ENCODE measurements at places on chromosomes 11 and 22.

DNA sequence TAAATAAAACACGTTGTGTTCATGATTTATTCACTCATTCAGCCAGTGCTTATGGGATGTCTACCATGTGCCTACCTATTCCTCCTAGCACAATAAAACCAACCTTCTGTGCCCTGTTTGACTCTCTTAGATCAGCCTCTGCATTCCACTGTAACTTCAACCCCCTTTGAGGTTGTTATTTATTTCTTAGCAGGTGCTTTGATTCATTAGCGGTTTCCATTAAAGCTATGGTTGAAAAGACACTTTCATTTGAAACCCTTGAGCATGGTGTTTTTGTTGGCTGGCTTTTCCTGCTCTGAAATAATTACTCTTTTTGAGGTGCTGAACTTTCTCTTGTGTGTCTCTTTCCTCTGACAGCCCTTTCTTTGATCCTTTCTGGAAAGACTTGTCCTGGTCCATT is 570.6 kb upstream of the LARGE1 start:
- DNase-seq: no peak

DNA sequence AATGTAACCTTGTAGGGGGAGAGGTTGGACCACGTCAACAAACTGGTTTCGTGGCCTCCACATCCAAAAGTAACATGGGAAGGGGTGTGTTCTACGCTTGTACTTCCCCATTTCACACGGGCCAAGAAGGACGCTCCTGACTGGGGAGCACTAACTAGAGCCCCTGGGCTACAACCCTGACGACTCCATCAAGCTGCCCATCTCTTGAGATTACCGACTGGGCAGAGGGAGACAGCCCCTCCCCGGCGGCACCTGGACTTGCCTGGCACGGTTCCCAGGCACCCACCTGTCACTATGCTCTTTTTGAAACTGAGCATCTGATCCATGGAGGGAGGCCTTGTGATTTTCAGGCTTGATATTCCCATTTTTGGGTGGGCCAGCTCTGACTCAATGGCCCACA is 68.5 kb downstream of the SHANK2 start:
- no peak for DNase-seq

DNA sequence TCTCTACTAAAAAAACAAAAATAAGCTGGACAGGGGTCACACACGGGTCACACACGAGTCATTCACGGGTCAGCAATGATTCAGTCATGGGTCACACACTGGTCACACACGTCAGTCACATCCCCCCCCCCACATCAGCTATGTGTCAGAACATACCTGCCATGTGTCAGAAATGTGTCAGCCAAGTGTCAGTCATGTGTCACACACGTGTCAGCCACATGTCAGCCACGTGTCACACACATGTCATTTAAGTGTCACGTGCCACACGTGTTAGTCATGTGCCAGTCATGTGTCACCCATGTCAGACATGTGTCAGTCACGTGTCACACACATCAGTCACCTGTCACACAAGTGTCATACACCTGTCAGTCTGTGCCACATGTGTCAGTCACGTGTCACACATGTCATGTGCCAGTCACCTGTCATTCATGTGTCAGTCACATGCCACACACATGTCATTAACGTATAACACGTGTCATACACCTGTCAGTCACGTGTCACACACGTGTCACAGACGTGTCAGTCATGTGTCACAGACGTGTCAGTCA is 28.7 kb upstream of the MMP20 start:
- DNase-seq: no peak

GRCh38 chr22:43129426-43130425 is 13.5 kb downstream of the MCAT start:
- DNase-seq: no peak

DNA sequence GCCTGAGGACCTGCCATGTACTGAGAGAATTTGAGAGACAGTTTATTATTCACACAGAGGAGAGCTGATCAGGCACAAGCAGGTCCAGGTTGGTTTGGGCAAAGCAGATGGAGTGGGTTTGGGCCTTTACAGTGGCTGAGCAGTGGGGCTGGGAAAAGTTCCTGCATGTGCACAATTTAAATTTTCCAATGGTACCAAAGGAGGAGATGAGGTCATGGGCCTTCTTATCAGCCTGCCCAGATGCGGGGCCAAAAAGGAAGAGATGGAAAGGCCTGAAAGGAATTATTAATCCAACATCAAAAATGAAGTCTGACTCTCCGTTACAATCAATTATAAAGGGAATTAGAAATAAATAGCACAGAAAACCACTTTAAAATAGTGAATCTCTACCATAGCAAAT is 367.6 kb downstream of the TMEM135 start:
- no peak for DNase-seq

GRCh38 chr11:12543596-12544415 is 130.4 kb upstream of the TEAD1 start:
- DNase-seq: peak; percentile 44

DNA sequence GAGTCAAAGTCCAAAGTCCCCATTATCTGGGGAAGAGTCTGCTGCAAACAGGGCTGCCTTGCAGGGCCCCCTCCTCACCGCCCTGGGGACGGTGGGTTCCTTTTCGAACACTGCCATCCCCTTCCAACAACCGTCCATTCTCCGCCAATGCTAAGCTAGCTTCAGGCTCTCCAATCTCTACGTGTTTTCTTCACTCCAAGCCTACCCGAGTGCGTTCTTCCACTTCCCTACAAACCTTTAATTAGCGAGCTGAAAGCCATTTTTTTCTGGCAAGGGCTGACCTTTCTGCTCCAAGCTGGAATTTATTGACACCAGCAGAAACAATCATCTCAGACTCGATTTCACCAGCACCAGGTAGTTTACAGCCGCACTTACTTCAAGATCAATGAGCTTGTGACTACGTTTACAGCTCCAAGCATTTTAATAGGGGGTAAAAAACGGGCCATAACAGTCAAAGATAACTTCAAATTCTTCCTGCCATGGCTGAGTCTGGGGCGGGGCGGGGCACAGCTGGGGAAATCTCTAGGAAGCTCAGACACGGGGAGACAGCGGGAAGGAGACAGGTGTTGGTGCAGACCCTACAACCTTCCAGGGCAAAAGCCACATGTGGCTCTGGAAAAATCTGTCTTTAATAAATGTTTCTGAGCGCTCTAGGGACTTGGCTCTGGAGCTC is 82.2 kb downstream of the PHF21B start:
- DNase-seq: no peak

DNA sequence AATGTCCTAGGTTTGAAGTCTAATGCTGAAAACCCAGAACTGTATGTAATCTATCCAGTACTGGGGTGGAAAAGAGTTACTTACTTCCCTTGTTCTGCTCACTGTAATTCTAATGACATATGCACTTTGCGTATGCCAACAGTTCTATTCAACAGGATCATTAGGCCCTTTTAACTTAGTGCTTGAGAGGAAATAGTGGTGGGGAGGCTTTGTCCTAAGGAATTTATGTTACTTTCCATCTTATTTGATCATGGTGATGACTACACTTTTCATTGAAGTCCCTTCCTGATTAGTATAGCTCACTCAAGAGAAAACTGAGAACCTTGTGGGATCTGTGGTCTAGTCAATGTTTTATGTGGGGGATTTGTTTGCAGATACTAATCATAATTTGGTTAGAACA is 348.2 kb downstream of the GUCY1A2 start:
- DNase-seq: no peak

GRCh38 chr11:10485646-10486045 is 30.6 kb downstream of the AMPD3 start:
- no peak for DNase-seq

DNA sequence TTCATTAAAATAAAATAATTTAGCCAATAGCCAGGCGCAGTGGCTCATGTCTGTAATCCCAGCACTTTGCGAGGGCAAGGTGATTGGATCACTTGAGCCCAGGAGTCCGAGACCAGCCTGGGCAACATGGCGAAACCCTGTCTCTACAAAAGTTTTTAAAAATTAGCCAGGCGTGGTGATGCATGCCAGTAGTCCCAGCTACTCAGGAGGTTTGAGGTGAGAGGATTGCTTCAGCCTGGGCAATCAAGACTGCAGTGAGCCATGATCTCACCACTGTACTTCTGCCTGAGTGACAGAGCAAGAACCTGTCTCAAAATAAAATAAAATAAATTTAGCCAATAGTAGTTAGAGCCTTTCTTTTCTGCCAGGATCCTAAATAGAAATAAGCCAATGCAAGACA is 12.2 kb downstream of the HPS5 start:
- no peak for DNase-seq

- DNase-seq: no peak
These were observed 5.8 kb downstream of the SSH3 start for GRCh38 chr11:67309166-67309565.

DNA sequence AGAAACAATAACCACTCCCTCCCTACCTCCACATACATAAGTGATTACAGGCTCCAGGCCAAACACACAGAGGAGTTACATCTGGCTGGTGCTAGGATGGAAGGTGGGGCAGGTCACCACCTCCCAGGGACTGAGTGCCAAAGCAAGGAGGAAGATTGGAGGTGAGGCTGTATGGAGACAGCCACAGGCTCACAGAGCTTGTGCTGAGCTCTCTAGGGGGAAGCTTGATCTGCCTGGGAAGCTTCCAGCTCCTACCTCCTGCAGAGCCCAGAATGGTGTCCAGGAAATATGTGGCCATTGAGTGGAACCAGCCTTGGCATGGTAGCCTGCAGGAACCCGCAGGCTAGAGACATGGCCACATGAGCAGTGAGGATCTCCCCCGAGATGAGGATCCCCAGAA is 3.6 kb upstream of the MED15 start:
- DNase-seq: peak; percentile 83

- no peak for DNase-seq
These were observed 78.5 kb downstream of the BUD13 start for GRCh38 chr11:116694349-116694725.

GRCh38 chr11:108871152-108871551 is 206.3 kb downstream of the DDX10 start:
- peak; percentile 31 for DNase-seq

DNA sequence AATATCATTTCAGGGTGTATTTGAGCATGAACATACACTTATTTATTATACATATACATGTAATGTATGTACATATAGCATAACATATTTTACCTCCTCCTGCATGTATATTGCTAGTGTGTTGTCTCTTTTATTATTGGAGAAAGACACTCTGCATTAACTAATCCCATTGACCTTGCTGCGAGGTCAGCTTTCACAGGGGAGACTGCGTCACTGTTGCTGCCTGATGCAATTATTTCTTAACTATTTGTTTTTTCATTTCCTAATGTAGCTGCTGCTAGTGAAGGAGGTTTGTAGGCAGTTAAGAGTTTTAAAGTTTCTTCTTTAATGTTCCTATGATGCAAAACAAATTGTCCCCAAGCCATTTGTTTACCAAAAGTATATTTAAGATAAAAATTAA is 185.4 kb upstream of the CNTN5 start:
- DNase-seq: no peak

DNA sequence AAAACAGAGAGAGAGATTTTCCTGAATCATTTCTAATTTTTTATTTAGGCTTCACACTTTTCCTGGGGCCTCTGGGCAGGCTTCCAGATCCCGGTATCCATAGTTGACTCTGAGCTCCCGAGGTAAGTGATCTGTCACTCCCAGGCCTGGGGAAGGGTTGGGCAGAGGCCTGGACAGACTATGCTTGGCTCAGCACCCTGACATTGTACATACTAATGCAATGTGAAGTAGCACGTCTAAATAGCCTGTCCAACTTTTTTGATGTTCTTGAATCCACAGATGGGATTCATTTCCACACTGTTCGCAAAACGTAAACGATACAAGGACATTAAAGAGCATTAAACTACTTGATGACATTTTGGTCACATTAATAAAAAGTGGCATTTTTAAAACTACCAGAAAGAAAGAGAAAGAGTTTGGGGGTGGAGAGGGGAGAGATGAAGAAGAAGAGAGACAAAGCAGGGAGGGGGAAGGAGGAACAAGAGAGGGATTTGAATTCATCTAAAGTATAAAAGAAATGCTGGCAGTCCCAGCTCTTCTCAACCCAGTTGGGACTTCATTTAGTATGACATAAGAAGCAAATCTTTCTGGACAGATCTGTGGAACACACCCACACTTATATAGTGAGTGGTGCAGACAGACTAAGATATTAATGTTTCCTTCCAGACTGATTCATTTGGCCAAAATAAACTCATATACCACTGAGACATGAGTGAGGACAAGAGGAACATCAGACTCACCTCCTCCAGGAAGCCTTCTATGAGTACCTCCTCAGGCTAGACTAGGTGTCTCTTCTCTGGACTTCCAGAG is 514.2 kb downstream of the SOX6 start:
- DNase-seq: no peak

GRCh38 chr11:3836903-3837302 is 3.9 kb downstream of the RHOG start:
- DNase-seq: no peak

DNA sequence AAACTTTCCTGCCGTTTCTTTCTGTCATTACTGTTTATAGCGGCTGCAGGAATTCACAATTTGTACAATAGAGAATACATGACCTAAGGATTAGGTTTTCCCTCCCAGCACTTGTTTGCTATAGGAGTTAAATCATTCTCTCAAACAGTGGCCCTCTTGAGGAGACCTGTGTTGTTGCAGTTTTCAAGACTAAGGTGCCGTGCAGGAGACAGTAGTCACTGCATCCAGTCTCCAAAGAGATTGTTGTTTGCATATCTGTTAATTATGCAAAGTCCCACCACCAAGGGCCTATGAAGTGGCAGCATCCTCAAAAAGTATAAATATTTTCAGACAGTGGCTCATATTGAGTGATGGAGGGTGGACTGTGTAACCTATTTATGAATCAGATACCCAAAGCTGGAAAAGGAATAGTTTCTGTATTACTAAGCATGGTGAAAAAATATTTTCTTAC is 2.3 kb downstream of the PRSS23 start:
- peak; percentile 58 for DNase-seq

DNA sequence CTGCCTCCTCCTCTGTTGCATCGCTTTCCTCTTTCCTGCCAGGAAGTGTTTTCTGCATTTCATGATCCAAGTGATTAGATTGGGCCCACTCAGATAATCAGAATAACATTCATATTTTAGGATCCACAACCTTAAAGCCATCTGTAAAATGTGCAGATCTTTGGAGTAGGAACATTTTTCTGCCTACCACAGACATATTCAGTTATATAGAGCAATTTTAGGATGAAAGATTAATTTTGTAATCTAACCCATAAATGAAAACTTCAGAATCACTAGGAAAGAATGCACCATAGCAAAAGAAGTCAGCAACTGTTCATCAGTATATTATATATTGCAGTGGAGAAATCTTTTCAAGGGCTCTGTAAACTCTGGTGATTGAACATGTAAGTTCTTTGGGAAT is 659.9 kb upstream of the LUZP2 start:
- DNase-seq: no peak

DNA sequence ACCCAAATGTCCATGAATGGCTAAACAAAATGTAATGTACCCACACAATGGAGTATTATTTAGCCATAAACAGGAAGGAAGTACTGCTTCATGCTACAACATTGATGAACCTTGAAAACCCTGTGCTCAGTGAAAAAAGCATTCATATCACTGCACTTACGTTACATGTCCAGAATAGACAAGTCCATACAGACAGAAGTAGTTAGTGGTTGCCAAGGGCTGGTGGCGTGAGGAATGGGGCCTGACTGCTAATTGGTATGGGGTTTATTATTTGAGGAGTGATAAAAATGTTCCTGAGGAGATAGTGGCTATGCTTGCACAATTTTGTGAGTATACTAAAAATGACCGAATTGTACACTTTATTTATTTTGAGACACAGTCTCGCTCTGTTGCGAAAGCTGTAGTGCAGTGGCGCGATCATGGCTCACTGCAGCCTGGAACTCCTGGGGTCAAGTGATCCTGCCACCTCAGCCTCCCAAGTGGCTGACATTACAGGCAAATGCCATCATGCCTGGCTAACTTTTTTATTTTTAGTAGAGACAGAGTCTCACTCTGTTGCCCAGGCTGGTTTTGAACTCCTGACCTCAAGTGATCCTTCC is 7.7 kb upstream of the SYVN1 start:
- DNase-seq: no peak

Measured in RCC 7860 (cell line).